ENCODE measurements at places on chromosomes 4 and X.
A peak's percentile ranks its signal among the peaks of the same experiment; 100 is the strongest.

GRCh38 chr4:142556570-142557238, 289.4 kb downstream of the INPP4B start:
- no peak for DNase-seq

GRCh38 chrX:84153538-84153937, 34.5 kb downstream of the RPS6KA6 start:
- DNase-seq = no peak

DNA sequence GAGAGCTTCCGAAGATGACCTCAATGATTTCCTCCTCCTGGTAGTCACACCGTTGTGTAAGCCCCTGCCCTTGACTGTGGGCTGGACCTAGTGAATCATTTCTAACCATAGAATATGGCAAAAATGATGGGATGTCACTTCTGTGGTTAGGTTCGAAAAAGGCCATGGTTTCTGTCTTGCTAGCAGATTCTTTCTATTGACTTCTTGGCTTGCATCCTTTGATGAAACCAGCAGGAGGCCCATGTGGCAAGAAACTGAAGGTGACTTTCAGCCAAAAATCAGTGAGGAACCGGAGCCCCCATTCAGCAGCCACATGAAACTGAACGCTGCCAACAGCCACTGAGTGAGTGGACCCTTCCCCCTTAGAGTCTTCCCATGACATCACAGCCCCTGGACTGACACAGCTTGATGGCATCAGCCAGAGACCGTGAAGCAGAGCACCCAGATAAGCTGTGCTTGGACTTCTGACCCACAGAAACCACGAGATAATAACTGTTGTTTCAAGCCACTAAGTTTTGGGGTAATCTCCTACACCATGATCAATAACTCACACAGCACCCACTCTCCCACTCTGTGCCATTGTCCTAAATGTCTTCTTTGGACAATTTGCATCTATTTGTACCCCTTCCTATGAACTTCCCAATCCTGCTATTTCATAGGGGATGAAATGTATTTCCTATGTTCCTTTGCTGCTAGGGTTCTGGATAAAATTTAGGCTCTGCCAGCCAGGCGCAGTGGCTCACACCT, 148.0 kb upstream of the STX18 start:
- no peak for DNase-seq

DNA sequence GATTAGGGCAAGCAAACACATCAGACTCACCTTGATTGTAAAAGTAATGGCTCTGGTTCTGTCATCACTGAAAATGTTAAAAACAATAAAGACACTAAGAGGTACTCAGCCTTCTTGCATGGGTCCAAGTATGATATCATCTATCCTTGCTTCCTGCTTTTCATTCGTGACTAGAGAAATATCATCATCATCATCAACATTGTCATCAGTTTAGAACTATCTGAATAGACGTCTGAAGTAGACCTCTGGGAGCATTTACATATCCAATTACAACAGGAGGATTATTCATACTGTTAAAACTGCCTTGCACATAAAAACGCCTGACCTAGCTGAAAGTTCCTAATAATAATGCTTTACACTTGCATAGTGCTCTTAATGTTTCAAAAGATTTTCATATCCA, 9.8 kb upstream of the FRAS1 start:
- no peak for DNase-seq

GRCh38 chr4:137274404-137274803, 257.9 kb downstream of the PCDH18 start:
- DNase-seq = no peak

DNA sequence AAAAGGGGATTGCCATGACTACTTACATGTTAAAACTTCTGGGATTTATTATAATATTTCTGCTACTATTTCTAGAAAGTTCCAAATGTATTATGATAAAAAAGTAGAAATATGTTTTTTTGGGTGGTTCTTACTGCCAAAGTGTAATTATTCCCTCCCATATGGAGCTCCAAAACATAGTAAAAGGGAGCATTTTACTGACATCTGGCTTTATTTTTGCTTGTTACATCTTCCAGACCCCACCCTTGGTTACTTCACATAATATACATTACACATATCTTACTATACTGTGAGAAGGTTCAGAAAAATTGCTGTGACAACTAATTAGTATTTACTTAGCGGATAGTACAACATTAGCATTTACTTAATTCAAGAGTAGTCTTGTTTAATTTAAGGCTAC, 205.1 kb upstream of the TLL1 start:
- DNase-seq = no peak

- DNase-seq = no peak
These were observed 14.3 kb downstream of the CBR4 start for GRCh38 chr4:168995537-168996295.

DNA sequence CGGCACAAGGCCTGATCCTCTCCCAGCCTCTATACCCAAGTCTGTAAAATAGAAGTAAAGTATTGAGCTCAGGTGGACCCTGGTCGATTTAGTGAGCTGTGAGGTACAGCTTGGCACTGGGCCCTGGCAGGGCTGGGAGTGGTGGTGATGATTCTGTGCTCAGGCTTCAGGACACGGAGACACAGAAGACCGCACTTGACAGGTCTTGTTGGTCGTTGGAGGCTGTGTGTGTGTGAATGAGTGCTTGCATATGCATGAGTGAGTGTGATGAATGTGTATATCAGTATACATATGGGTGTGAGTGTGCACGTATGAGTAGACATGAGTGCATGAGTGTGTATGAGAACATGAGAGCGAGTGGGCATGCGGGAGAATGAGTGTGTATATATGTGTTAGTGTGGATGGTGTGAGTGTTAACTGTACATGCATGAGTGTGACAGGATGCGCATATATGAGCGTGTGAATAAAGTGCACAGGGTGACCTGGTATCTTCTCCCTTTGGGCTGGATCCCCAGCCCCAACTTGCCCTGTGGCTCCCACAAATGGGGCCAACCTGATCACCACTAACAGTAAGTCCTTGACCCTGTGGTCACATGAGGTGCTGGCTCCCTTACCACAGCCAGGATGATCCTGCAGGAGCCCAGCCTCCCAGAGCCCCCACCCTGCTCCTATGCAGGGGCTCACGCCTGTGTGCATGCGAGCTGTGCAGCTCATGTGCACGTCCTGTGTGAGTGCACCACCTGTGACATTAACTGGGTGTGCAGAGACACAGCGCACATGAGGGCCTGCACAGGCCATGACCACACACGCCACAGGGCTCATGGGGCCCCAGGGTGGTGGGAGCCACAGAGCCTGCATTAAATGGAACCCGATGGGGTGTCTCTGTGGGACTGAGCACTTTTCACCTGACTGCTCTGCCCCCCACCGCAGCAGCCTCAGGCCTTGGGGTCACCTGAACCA, 20.8 kb downstream of the SH3BP2 start:
- DNase-seq = no peak

- no peak for DNase-seq
These were observed 79.3 kb downstream of the ZNF81 start for GRCh38 chrX:47915886-47916493.

DNA sequence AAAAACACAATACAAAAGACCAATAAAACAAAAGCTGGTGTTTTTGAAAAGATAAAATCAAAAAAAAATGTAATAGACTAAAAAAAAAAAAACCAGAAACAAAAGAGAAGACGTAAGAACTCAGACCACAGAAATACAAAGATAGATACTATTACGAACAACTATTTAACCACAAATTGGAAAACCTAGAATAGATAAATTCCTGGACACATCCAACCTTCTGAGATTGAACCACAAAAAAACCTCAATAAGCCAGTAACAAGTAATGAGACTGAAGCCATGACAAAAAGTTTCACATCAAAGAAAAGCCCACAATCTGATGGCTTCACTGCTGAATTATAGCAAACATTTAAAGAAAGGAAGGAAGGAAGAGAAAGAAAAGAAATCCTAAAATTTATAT, 16.2 kb downstream of the RCHY1 start:
- DNase-seq = no peak

GRCh38 chr4:129682586-129682985, 586.6 kb downstream of the C4orf33 start:
- no peak for DNase-seq

DNA sequence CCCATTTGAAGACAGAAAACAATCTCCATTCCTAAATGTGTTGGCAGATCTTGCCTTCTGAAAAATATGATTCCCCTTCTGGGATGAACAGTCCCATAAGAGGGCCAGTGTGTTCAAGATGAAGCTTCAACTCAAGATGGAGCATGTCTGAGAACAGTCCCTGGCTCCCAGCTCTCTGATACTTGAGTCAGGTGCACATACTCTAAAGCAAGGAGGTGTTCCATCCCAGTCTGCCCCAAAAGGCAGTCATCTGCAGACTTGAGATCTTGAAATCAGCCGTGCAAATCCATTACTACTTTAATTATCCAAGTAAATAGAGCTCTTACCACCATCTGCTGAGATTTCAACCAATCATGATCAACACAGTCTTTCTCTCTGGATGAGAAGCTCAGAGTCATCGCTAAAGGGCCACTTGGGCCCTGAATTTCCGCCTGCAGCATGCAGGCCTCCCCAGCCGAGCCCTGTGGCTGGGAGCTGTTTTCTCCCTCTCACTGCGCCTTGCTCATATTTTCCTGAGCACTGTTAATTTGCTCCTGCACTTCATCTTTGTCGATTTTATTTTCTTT, 22.2 kb downstream of the CCDC149 start:
- no peak for DNase-seq

- DNase-seq = peak; percentile 96
These were observed at the start of gene RGS12 for GRCh38 chr4:3292571-3293400. TSS of gene RGS12 (plus strand) at chr4:3293021. CDS start at chr4:3316171, 23,150 bp downstream.

- peak; percentile 78 for DNase-seq
These were observed 325.5 kb downstream of the BCOR start for GRCh38 chrX:39772057-39772832.

DNA sequence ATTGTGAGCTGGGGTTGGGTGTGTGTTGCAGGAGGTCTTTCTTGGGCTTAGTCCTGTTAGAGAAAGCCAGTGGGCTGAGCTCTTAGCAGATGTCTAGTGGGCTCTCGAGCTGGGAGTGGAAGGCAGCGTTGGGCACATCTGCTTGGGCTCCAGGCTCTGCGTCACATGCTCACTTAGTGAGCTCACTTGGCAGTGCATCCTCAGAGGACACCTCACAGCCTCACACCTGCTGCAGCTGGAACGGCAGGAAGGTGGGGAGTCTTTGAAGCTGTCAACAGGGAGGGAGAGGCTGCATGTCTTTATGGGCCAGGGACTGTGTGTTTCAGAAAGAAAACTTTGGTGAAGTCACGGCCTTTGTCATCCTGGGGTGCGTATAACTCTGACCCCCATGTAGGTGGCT, 82.2 kb downstream of the PSAPL1 start:
- DNase-seq = no peak

DNA sequence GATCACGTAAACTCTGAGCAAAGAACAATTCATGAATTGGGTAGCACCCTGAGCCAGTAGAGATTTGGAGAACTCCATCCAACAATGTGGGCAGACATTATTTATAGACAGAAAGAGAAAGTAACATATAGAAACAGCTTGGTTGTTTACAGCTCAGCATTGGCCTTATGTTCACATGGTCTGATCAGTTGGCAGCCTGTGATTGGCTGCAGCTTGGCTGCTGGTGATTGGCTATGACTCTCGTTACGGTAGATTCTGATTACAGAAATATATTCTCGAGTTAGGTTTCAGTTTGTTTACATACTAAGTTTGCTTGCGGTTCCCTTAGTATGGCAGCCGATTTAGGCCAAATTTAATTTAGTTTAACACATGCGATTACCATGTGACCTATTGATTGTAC, 663.4 kb downstream of the RAPGEF2 start:
- DNase-seq = no peak

DNA sequence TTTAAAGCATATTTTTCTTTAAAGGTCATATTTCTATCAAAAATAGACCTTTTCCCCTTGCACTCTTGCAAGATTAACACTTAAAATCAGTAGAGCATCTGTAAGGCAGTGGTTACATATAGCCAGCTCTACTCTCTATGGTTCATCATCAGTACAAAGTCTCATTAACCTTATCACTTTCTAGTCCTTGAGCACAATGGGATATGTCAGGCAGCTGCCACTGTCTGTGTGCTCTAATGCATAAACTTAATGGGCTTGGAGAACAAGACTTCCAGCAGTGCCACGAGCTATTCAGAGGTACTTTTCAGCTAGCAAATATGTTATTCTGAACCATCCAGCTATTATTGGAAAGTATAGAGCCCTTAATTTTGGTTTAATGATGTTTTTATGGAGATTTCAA, 393.7 kb downstream of the GASK1B start:
- no peak for DNase-seq

GRCh38 chr4:113574636-113575103, 186.9 kb downstream of the CAMK2D start:
- DNase-seq = no peak

GRCh38 chrX:123876177-123876576, 16.3 kb downstream of the XIAP start:
- no peak for DNase-seq

DNA sequence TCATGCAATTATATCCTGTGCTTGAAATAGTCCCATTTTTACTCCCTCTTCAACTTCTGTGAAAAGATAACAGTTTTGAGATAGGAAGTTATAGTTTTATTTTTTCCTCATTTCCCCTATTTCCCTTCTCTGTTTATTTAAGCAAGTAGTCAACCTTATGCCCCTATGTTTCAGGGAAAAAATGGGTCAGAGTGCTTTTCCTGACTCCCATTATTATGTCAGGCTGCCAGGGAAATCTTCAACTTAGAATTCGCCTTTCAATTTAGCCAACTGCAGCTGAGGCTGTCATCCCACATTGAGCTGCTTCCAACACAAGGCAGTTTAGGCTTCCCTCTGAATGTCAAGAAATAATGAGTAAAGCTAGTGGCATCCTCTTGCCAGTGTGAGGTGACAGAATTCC, 42.3 kb downstream of the NXT2 start:
- no peak for DNase-seq

GRCh38 chr4:22456291-22456690, 59.6 kb downstream of the ADGRA3 start:
- no peak for DNase-seq

- DNase-seq = no peak
These were observed 32.9 kb downstream of the MAGED4 start for GRCh38 chrX:52217494-52218160.

DNA sequence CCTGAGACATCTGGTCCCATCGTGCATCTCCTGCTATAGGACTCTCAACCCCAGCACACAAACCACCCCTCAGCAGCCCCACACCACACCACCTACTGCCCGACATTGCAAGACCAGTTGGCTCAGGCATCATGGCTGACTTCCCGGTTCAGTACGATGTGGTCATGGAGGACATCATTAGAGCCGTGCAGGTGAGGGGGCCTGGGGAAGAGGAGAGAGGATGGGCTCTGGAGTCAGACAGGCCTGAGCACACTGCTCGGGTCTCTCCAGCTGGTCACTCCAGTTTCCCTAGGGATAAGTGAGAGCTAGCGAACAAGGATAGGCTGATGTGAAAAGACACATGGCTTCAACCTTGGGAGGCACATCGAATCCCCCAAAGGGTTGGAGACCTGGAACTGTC, 17.2 kb downstream of the MAGED2 start:
- DNase-seq = no peak

GRCh38 chrX:2894885-2895292, 34.2 kb downstream of the ARSD start:
- no peak for DNase-seq

DNA sequence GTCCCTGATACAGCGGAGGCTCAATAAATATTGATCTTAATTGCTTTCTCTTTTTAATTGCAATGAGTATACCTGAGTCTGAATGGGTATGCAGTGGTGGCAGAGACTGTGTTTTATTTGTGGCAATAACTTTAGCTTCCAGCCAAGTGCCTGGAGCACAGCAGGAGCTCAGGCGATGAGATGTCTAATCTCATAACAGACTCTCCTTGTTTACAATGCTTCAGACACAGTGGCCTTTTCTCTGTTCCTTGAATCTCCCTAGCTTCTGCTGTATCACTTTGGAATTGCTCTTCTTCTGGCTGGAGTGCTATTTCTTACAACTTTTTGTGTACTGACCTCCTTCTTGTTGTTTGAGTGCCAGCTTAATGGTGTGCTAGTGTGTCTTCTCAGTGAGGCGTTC, 91.5 kb upstream of the UNC5C start:
- DNase-seq = no peak
